ENCODE measurements at places on chromosomes 6 and 20.

DNA sequence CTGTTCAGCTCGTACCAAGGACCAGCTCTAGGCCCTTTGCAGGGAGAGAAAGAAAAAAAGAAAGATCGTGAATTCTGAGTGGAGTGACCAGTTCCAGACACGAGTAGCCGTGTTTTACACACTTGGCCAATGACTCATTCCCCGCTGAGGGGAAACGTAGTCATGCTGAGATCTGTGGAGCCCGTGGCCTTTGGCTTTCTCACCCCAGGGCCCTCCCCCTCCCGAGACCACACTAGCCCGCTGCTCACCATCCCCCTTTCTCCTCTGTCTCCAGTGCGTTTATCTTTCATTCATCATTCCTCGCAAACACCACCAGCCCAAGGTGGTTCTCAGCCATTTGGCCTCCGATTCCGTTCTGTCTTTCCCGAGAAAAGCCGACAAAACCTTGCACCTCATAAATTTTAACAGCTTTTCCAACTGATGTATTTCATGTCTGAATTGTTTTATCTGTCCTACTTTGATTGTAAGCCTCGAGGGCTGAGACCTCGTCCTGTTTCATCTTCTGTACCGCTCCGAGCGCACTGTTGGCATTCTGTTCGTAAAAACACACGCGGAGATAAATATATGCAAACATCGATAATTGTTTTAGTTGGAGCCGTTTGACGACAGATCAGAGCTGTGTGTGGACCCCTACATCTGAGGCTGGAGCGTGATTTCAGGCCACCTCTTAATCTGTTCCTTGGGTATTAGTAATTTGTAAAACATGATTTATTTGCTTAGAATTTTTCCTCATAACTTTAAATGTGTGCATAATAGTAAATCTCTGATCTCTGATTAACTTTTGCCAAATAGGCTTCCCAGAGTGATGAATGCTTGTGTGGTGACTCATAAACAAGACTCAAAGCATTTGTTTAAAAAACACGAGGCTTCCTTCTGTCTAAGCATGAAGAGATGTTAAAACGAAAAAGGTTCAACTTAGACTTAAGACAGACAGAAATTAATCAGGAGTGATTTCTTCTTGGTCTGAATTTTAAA lies 336.6 kb downstream of the CDH4 start:
- no peak for DNase-seq
- H3K27ac ChIP-seq = no peak overlapping the region
- no peaks in the 10 kb centered on the region for H3K27me3 ChIP-seq
- H3K36me3 ChIP-seq = no peaks in the 10 kb centered on the region
- H3K4me1 ChIP-seq = no peaks in the 10 kb centered on the region

GRCh38 chr6:132843316-132844035 lies 29.1 kb downstream of the RPS12 start:
- no peak for DNase-seq
- no peaks in the 10 kb centered on the region for H3K36me3 ChIP-seq
- no peak overlapping the region for H3K4me3 ChIP-seq
- no peak overlapping the region for H3K27ac ChIP-seq
- H3K27me3 ChIP-seq = no peaks in the 10 kb centered on the region

GRCh38 chr6:16594849-16595248 lies 166.4 kb downstream of the ATXN1 start:
- DNase-seq = no peak
- H3K27me3 ChIP-seq = no peaks in the 10 kb centered on the region

- H3K27ac ChIP-seq = peak overlapping the region; percentile 75
- H3K27me3 ChIP-seq = no peaks in the 10 kb centered on the region
- H3K4me1 ChIP-seq = peaks cover 83% of the 10 kb centered on the region
Observed at GRCh38 chr20:63950701-63951397, 5.4 kb downstream of the UCKL1 start.

DNA sequence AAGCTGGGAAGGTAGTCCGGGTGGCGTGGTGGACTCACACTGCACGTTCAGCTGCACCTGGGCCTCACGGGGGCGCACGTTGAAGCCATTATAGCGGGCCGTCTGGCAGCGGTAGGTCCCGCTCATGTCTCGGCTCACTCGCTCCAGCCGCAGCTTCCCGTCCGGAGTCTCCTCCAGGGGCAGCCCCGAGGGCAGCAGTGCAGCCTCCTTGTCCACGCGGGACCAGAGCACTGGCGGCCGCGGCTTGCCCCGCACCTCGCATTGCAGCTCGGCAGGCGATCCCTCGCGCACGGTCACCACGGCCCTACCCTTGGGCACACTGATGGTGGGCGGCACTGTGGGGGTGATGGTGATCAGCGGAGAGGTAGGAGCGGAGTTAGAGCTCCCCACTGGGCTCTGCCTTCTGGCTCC lies 47.6 kb downstream of the MDGA1 start:
- no peak overlapping the region for H3K27ac ChIP-seq
- DNase-seq = no peak
- H3K4me1 ChIP-seq = peaks cover 6% of the 10 kb centered on the region
- H3K36me3 ChIP-seq = peaks cover 7% of the 10 kb centered on the region
- no peak overlapping the region for H3K4me3 ChIP-seq
- no peaks in the 10 kb centered on the region for H3K27me3 ChIP-seq

GRCh38 chr6:87378947-87379346 lies 28.8 kb upstream of the CFAP206 start:
- no peaks in the 10 kb centered on the region for H3K27me3 ChIP-seq
- no peaks in the 10 kb centered on the region for H3K36me3 ChIP-seq
- no peak overlapping the region for H3K27ac ChIP-seq
- no peak overlapping the region for H3K4me3 ChIP-seq
- H3K4me1 ChIP-seq = no peaks in the 10 kb centered on the region
- no peak for DNase-seq

GRCh38 chr20:60206259-60206658 lies 248.0 kb downstream of the CDH26 start:
- H3K4me1 ChIP-seq = no peaks in the 10 kb centered on the region
- no peaks in the 10 kb centered on the region for H3K36me3 ChIP-seq
- H3K4me3 ChIP-seq = no peak overlapping the region
- no peaks in the 10 kb centered on the region for H3K27me3 ChIP-seq

- DNase-seq = no peak
- no peak overlapping the region for H3K4me3 ChIP-seq
- H3K27me3 ChIP-seq = no peaks in the 10 kb centered on the region
- no peaks in the 10 kb centered on the region for H3K4me1 ChIP-seq
Observed at GRCh38 chr6:73395875-73396274, 1.2 kb downstream of the DDX43 start.

DNA sequence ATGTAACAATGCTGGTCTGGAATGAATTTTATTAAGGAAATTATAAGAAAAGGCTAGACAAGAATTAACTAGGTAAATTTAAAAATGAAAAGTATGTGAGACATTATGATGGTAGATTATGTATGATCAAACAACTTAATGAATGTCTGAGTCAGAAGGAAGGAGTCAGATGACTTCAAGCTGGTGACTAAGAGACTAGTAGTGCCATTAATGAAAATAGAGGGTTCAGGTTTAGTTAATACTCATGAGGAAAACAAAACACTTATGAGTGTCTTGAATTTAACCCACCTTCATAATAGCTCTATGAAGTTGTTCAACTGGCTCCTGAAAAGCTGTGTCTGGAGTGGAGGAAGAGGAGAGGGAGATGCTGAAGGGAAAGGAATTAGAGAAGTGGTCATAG lies 256.3 kb downstream of the ADGRB3 start:
- DNase-seq = no peak
- no peak overlapping the region for H3K27ac ChIP-seq
- no peak overlapping the region for H3K4me3 ChIP-seq
- H3K27me3 ChIP-seq = no peaks in the 10 kb centered on the region
- H3K36me3 ChIP-seq = no peaks in the 10 kb centered on the region

GRCh38 chr20:39248171-39248861 lies 286.2 kb downstream of the DHX35 start:
- no peaks in the 10 kb centered on the region for H3K27me3 ChIP-seq
- H3K4me3 ChIP-seq = no peak overlapping the region
- no peak for DNase-seq
- H3K36me3 ChIP-seq = no peaks in the 10 kb centered on the region

GRCh38 chr20:61434341-61434781 lies 182.3 kb downstream of the CDH4 start:
- no peak overlapping the region for H3K4me3 ChIP-seq
- peaks cover 12% of the 10 kb centered on the region for H3K4me1 ChIP-seq
- no peak overlapping the region for H3K27ac ChIP-seq

DNA sequence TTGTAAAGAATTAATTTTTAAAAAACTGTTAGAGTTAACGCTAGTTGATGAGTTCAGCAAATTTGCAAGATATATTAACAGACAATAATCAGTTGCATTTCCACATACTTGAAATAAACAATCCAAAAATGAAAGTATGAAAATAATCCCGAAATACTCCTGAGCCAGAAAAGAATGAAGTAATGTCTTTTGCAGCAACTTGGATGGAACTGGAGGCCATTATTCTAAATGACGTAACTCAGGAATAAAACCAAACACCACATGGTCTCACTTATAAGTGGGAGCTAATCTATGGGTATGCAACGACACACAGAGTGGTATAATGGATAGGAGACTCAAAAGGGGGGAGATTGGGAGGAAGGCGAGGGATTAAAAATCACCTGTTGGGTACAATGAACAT lies 872.9 kb upstream of the GJE1 start:
- H3K36me3 ChIP-seq = no peaks in the 10 kb centered on the region
- H3K27me3 ChIP-seq = no peaks in the 10 kb centered on the region
- H3K4me1 ChIP-seq = no peaks in the 10 kb centered on the region

DNA sequence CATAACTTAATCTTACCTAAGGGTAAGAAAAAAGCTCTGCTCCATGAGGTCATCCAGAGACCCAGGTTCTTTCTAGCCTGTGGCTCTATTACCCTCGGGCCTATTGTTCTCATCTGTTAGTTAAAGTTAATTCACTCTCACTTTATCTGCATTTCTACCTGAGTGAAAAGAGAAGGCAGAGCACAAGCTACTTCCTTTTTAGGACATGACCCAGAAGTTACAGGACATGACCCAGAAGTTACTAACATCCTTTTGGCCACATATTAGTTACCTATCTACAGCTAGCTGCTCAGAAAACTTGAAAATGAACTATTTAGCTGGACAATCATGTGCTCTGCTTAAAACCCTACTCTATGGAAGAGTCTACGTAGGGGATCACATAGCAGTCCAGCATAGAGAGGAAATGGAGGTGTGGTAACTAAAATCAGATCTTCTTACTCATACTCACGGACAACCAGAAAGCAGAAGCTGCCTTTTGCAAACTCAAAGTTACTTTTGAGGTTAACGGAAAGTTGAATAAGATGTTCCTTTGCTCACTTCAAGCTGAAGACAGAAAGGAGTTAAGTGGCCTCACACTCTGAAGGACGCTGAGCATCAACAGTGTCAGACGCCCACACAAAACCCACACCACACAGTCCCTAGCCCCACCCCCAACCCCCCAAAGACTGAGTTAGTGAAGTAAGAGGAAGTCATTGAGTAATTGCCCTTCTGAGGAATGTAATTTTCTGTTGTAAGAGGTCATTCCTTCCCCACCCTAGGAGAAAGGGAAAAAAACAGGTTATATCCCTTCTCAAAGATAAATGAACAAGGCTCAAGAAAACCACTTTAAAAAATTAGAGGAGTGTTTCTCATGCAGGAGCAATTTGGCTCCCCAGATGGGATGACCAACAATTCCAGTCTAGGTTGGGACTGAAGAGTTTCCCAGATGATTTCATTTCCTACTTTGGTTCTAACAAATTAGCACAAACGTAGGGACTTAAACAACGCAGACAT lies 45.9 kb upstream of the TAB2 start:
- H3K4me3 ChIP-seq = no peak overlapping the region
- no peaks in the 10 kb centered on the region for H3K36me3 ChIP-seq
- no peak for DNase-seq
- no peaks in the 10 kb centered on the region for H3K27me3 ChIP-seq
- no peaks in the 10 kb centered on the region for H3K4me1 ChIP-seq
- H3K27ac ChIP-seq = no peak overlapping the region

GRCh38 chr6:41072836-41073202 lies at the start of gene NFYA:
Gene NFYA, plus strand, starts transcription at chr6:41072974. Its CDS starts 6,116 bp downstream, at chr6:41079090.
- H3K36me3 ChIP-seq = no peaks in the 10 kb centered on the region
- peak; percentile 98 for DNase-seq
- H3K4me3 ChIP-seq = peak within 1 kb of the TSS; percentile 85
- no peaks in the 10 kb centered on the region for H3K27me3 ChIP-seq
- H3K4me1 ChIP-seq = peaks cover 5% of the 10 kb centered on the region

- DNase-seq = no peak
- no peak overlapping the region for H3K4me3 ChIP-seq
- no peaks in the 10 kb centered on the region for H3K36me3 ChIP-seq
- H3K27me3 ChIP-seq = no peaks in the 10 kb centered on the region
- no peaks in the 10 kb centered on the region for H3K4me1 ChIP-seq
Observed at GRCh38 chr6:53673162-53673727, 7.7 kb upstream of the KLHL31 start.

- no peaks in the 10 kb centered on the region for H3K4me1 ChIP-seq
- peaks cover 35% of the 10 kb centered on the region for H3K27me3 ChIP-seq
- no peaks in the 10 kb centered on the region for H3K36me3 ChIP-seq
Observed at GRCh38 chr20:2174067-2174466, 72.4 kb downstream of the STK35 start.

DNA sequence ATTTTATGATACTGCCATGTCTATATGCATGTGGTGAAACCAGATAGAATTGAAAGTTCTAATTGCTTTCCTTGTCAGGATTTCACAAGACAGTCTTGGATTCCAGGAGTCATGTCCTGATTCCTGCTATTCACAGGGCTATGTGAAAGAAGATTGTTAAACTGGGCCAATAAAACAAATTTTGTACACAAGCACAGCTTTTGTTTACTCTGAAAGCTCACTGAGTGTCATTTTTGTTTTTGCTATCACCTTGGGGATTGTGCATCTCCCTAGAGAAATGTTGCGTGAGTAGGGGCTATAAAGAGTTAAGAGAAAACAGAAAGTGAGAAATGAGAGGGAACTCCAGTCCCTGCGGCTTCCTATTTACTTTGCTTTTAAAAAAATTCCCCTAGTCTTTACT lies 627.5 kb downstream of the PKHD1 start:
- H3K4me1 ChIP-seq = no peaks in the 10 kb centered on the region
- H3K27me3 ChIP-seq = no peaks in the 10 kb centered on the region
- no peak overlapping the region for H3K4me3 ChIP-seq
- DNase-seq = no peak
- no peaks in the 10 kb centered on the region for H3K36me3 ChIP-seq
- no peak overlapping the region for H3K27ac ChIP-seq

DNA sequence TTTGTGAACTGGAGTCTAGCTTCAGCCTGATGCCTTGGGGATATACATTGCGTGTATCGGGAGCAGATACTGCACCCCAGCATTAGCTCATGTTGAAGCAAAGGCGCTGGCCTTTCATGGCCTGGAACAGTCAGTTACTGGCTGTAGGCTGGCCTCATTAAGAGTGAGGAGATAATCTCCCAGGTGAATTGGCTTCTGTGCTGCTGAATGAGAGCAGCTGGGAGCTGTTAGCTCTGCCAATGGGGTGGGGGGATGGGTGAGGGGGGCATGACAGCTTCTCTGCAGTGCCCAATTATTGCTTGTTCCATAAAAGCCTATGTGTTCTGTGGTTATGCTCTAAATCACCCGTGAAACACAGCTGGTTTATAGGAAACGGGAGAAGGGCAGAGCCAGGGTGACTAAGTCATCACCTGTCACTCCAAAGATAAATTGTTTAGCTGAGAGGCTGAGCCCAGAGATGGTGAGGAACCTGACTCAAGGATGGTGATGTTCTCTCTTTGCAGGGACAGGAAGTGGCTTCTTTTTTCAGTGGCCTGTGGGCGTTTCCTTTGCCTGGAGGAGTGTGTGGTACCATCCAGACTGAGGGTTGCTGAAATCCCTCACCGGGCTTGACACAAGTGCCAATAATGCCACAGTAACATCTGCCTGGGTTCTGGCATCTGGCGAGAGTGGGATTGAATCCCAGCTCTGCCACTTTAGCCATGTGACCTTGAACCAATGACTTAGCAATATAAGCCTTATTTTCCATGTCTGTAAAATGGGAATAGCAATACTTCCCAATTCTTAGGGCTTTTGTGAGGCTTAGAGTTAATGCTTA lies 170.8 kb downstream of the BCAS1 start:
- H3K4me3 ChIP-seq = no peak overlapping the region
- no peaks in the 10 kb centered on the region for H3K4me1 ChIP-seq
- H3K27me3 ChIP-seq = no peaks in the 10 kb centered on the region
- DNase-seq = no peak

Data from tibial artery (tissue), 4 donors.